ENCODE measurements at places on chromosomes 4 and X. TPM values are rescaled to one million over a fixed set of nuclear protein-coding genes. Genes with fewer than 3 reads are reported as not detected.

AMTN gene
- not detected for total RNA-seq

HCCS gene
- 18.6 TPM for total RNA-seq

TIMM17B gene
- total RNA-seq = 70.6 TPM

PCDH7 gene
- total RNA-seq = 6.1 TPM

DSPP gene
- total RNA-seq = not detected

WWC2 gene
- 32.0 TPM for total RNA-seq

AKAP4 gene
- not detected for total RNA-seq

GPR82 gene
- not detected for total RNA-seq

RRH gene
- total RNA-seq = not detected

FHL1 gene
- total RNA-seq = 5.6 TPM

DCX gene
- total RNA-seq = 0.26 TPM

CD38 gene
- 0.15 TPM for total RNA-seq

HEPH gene
- total RNA-seq = 106 TPM

PCDH18 gene
- total RNA-seq = 14.8 TPM

PQBP1 gene
- total RNA-seq = 80.1 TPM

TMEM150C gene
- total RNA-seq = 10.5 TPM

LNX1 gene
- total RNA-seq = 25.7 TPM

GABRG1 gene
- total RNA-seq = not detected

PSAPL1 gene
- total RNA-seq = not detected

CENPE gene
- 7.3 TPM for total RNA-seq

CLDN22 gene
- total RNA-seq = not detected

PPEF2 gene
- not detected for total RNA-seq

SYTL4 gene
- total RNA-seq = 3.9 TPM

Measured in endothelial cell (in vitro differentiated cells).